NCI-H446 treated with DMSO at 0.1 percent for 48 hours (cell line): ENCODE measurements at places on chromosomes 11 and 22.

GRCh38 chr22:32904044-32904443, 102.5 kb downstream of the TIMP3 start:
- no peak for DNase-seq

DNA sequence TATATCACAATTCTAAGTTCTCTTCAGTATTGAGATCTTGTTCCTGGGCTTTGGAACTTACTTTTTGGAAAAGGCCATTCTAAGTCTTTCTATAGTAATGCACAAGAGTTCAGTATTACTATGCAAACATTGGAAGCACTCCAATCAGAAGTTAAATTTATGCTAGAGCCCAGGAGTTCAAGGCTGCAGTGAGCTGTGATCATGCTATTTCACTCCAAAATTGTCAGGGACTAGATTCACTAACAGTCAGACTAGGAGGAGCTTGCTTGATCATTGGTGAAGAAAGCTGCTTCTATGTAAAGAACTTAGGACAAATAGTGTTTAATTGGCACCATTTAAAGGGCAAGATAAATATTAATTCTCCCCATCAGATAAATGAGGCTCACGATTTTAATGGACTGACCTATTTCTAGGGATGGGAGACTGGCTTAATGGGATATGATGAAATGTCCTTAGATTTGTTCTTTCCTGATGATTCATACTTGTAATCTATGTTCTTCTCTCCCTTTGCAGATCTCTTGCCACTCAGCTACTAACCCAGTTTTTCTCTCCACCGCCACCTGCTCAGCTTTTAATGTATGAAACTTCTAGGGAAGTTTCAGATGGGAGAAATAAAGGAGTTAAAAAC, 32.6 kb upstream of the TMEM123 start:
- DNase-seq: no peak

DNA sequence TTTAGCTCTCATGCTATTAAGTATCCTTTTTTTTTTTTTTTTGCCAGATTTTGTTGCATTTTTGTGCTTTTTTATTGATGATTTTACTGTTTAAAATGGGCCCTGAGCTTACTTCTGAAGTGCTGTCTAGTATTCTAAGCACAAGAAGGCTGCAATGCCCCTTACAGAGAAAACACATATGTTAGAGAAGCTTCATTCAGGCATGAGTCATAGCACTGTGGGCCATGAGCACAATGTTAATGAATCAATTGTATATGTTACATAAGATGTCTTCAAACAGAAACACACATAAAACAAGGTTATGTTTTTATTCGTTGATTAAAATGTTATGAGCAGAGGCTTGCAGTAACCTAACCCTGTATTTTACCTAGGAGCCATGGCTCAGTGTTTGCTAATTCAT, 117.8 kb upstream of the C11orf87 start:
- DNase-seq: no peak

- DNase-seq: no peak
Measured at GRCh38 chr11:75024068-75024449, 35.3 kb downstream of the NEU3 start.

- DNase-seq: no peak
Measured at GRCh38 chr11:26088391-26088790, 243.5 kb upstream of the ANO3 start.

DNA sequence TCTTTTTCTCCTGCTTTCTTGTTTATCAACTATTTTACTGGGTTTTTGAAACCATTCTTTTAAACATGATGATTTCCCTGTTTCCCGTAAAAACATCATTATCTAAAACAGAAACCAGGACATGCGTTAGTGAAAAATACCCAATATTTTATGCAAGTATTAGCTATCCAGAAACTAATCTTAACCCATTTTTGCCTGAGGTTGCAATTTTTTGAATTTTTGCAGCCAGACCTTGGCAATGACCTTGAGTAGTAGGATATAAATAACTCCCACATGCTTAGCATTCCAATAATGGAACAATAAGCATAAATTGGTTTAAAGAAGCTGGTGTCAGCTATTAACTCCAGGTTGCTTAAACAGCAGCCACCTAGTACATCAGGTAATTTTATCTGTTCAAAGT, 308.9 kb upstream of the ANO3 start:
- DNase-seq: no peak

DNA sequence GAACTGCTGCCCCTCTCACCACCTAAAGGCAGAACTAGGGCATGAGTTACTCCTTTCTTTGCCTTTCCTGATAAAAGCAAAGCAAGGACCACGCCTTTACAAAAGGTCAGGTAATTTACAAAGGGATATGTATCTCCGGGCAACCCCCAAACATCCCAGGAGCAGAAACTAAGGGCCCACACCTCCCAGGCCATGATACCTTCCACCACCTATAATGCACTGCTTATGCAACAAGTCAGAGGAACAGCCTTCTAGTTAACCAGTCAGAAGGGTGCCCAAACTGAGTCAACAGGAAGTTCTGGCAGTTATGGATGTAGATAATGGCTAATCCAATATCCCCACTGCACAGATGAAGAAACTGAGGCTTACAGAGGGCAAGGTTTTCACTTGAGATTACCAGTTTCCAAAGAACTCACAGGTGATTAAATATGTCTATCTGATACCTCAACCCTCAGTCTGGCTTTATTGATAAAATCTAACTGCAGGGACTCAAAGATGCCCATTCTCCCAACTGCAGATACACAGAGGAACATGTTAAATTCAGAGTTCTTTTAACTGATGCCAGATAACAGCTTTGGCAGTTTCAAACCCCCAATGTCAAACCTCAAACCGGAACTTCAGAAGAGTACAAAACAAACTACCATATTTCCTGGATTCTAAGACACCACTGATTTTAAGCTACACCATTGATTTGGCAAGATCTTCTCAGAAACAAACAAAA, 16.8 kb upstream of the CASTOR1 start:
- DNase-seq: no peak

- DNase-seq: no peak
Measured at GRCh38 chr11:93000511-93001476, 31.3 kb downstream of the MTNR1B start.

DNA sequence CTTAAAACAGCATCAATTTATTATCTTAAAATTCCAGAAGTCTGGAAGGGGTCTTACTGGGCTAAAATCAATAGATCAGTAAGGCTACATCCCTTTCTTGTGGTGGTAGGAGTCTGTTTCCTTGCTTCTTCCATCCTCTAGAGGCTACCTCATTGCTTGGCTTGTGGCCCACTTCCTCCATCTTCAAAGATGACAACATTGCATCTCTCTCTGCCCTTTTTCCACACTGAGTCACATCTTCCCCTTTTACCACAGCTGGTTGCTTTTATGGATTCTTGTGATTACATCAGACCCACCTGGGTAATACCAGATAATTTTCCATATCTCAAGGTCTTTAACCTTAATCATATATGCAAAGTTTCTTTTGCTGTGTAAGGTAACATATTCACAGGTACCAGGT, 60.9 kb downstream of the GRIA4 start:
- DNase-seq: no peak

DNA sequence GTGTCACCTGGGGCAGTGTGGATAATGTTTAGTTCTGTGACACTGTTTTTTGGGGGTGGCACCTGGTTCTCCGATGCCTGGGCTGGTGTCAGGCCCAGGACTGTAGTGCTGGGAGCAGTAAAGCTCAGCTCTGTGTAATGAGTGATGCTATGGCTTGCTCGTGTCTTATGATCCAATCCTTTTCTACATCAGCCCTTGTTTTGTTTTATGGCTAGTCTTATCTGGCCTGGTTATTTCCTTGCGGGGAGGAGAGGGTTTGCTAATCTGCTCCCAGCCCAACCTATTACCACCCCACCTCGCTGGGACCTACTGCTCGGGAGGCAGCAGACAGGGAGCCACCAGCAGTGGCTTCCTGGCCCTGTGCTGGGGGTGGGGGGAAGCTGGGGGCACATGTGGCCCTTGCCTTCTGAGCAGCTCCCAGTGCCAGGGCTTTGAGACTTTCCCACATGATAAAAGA, 35.0 kb upstream of the TPBGL start:
- DNase-seq: no peak

GRCh38 chr11:111352935-111353710, 26.0 kb downstream of the POU2AF1 start:
- DNase-seq: no peak

GRCh38 chr11:17389211-17389956, 925 bp upstream of the KCNJ11 start:
- peak; percentile 50 for DNase-seq

- no peak for DNase-seq
Measured at GRCh38 chr11:69157156-69157821, 1.6 kb downstream of the SMIM38 start.

DNA sequence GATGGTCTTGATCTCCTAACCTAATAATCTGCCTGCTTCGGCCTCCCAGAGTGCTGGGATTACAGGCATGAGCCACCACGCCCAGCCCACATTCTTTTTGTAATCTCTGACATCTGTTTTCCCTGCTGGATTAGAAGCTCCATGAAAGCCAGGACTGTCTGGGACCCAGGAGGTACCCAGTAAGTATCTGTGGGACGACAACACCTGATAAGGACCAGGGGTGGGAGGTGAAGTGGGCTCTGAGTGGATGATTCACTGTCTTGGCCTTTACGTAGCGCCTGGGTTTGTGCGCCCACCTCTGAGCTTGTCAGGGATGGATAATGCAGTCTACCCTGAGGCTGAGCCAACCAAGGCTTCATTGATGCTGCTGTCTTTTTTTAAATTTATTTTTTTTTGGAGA, 118.8 kb downstream of the ABTB2 start:
- DNase-seq: no peak

DNA sequence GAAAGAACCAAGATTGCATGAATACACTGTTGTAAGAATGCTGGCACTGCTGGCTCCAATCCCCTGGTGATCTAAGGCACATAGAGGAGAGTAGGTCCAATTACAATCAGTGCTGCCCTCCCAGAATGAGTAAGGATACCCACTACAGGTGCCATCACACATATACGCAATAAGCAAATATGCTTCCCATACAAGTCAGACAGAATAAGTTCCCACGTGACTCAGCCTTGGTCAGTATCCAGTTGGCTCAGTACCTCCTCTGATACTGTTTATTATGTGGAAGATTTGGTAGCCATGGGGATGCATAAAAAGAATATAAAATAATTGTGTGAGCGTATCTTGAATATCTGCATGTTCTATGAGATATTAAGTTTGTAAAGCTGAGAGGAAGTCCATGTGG, 8.9 kb upstream of the OR2D3 start:
- DNase-seq: no peak

DNA sequence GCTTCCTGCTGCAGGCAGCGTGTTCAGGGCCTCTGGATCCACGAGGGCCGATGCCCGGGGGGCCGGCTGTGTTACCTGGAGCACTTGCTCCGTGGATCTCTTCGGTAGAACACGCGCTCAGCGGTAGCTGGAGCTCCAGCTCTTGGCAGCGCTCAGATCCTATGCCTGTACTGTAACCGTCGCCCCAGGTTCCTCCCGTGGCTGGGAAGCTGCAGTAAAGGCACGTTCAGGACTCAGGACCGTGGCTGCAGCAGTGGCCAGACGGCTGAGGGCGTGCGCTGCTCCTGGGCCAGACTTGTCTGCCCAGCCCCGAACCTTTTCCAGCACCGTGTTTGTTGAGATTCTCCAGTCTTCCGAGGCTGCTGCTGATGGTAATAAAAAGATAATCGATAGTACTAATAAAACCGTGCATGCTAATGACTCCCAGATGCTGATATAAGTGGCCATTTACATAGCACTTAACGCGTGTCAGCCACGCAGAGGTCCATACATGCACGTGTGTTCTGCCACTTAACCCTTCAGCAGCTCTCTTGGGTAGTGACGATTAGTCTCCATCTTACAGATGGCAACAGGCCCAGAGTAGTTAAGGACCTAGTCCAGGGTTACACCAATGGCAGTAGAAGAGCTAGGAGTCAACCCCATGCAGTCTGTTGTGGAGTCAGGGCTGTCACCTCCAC, 1.4 kb downstream of the MOV10L1 start:
- no peak for DNase-seq

DNA sequence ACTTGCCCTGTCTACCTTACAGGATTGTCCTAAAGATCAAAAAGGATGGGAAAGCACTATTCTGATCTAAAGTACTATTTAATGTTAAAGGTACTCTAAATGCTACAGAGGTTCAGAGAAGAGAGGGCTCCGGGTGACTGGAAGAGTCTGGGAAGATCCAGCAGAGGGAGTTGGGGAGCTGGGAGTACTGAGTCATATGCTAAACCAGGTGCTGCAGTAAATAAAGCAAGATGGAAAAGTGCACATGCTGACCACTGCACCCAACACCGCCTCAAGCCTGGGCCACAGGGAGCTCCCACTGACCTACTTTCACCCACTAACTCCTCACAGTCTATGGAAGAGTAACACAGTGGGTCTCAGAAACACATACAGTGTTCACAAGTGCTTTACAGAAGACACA, 49.3 kb downstream of the WT1 start:
- no peak for DNase-seq

DNA sequence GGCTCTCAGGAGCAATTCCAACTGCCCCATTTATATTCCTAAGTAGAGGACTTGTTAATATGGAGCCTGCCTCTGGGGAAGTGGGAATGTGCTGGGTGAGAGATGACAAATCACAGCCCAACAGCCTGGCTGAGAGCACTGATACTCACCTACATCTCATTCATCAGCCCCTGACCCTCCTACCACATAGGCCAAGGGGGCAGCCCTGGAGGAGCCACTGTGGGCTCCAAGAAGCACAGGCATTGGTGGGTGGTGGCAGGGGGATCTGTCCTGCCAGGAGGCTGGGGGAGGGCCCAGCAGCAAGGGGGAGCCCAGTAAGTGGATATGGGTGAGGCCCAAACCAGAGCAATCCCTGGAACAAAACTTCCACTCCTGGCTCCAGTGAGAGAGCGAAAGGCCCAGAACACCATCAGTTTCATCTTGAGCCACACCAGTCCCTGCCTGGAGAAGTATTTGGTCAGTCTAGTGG, 79.7 kb downstream of the BUD13 start:
- DNase-seq: no peak

DNA sequence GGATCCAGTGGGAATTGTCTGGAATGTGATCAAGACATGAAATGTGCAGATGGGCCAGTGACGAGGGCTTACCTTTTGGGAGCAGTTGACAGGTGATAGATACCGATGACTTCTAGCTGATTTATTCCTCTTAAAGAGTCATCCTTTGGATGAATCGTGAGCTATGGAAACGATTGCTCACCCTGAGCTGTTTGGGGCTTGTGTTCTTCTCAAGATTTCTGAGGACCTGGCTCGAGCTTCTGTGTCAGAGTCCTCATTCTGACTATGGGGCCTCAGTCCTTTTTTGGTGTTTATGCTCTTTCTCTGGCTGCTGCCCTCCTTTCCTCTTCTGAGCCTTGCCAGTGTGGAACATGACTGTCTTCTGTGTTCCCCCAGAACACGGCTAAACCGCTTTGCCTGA, 11.9 kb upstream of the AMPD3 start:
- no peak for DNase-seq

DNA sequence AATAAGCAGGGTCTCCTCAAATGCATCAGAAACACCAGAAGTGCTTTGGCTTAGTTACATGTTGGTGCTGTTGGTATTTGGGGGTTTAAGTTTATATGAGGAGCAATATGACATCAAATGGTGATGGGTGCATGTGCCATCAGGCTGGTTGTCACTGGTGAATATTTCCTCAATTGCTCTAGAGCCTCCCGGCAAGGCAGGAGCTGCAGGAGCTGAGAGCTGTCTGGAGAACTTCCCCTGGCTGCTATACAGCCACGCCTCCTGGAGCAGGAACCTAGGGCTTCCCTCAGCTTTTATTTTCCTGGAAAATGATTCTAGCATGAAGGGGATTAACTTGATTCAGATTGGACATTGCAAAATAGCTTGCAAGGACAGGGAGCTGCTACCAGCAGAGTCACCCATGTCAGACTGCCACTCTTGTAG, 15.8 kb downstream of the IGLL5 start:
- DNase-seq: no peak

GRCh38 chr11:113730887-113731726, 25.0 kb upstream of the TMPRSS5 start:
- DNase-seq: no peak

- no peak for DNase-seq
Measured at GRCh38 chr11:35650006-35650405, 12.6 kb upstream of the TRIM44 start.
